CD4-positive, alpha-beta T cell treated with Interleukin-6 at 100 ng/mL for 8 hours (primary cell): ENCODE measurements at places on chromosomes 11 and 22.

DNA sequence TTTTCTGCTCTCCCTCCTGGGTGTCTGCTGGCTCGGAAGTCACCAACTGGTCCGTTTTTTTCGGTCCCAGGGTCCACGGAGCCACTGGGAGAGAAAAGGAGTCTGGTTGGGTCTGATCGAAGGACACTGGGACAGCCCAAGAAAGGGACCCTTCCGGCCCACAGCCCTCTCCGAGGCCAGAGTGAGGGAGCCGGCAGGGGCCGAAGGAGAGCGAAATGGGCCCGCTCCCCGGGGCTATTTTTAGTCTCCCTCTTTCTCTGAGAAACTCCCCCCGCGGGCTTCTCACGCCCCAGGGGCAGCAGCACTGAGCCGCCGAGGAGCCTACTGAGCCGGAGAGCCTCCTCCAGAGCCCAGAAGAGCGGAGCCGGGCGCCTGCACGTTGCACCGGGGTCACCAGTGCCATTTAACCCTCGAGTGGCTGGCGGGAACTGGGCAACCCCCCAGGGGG lies 1.9 kb downstream of the ESAM start:
- no peak for DNase-seq

GRCh38 chr11:64802370-64803157 lies 450 bp downstream of the MAP4K2 start:
- DNase-seq = peak; percentile 32

GRCh38 chr22:22026157-22026831 lies 43.7 kb upstream of the TOP3B start:
- no peak for DNase-seq

DNA sequence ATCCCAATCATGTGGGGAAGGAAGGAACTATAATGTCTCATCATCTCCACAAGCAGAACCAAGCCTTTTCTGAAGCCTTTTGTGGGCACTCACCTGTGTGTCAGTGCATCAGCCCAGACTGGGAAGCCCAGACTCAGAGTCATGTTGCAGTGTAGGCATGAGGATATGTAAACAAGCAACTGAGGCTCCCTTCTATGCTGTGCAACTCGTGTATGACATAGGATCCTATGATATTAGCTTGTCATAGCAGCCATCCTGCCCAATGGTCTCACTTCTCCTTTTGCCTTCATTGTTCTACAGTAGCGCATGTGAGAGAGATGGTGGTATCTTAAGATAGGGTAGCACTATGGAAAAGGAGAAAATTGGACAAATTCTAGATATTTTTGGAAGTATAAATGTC lies 103.4 kb upstream of the OLFML1 start:
- DNase-seq = no peak

DNA sequence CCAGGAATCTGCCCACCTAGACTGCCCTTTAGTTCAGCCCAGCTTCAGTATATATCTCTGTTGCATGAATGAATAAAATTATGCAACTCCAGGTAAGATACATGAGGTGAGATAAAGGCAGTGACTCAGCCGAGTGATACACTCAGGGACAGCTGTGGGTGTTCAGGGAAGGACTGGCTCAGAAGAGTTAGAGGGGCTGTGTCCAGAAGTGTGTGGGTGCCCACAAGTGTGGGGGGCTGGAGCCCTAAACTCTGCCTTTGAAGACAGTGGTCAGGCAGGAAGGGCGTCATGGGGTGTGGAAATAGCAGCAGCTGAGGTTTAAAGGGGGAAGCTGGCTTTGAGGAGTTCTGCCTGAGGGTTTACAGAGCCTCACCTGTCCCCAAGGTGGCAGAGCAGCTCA lies 8.3 kb downstream of the FTH1 start:
- DNase-seq = no peak

- no peak for DNase-seq
Measured at GRCh38 chr11:67632175-67632981, 2.6 kb upstream of the NUDT8 start.

- DNase-seq = no peak
Measured at GRCh38 chr11:109349276-109350080, 72.5 kb upstream of the C11orf87 start.

DNA sequence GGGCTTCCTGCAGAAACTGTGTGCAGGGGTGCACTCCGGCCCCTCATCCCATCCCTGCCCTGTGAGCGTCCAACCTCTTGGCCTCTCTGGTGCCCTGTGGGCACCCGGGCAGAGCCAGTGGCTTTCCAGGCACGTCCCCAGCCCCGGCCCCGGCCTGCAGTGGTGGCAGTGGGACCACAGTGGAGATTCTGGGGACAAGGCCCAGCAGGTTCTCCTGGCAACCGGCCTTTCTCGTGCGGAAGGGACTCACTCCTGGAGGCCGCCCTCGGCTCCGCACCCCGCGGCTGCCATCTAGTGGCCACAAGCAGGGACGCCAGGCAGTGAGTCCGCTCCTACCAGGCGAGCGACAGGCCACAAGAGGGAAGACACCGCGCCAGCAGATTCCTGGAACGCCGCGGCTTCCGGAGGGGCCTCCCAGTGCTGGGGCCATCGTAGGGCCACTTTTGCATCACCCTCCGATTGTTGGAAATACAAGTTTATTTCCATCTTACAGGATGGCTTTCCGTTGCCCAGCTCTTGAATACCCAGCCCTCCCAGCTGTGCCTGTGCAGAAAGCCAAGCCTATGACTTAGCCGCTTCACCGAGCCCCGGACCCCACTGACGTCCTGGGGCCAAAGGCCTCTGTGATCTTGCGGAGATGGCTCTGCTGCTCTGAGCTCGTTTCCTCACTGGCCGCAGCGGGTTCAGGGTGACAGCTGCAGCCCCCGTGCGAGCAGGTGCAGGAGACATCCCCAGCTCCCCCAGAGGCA lies 357.3 kb downstream of the CTTN start:
- peak; percentile 41 for DNase-seq

- no peak for DNase-seq
Measured at GRCh38 chr11:34626393-34626792, 5.5 kb downstream of the EHF start.

DNA sequence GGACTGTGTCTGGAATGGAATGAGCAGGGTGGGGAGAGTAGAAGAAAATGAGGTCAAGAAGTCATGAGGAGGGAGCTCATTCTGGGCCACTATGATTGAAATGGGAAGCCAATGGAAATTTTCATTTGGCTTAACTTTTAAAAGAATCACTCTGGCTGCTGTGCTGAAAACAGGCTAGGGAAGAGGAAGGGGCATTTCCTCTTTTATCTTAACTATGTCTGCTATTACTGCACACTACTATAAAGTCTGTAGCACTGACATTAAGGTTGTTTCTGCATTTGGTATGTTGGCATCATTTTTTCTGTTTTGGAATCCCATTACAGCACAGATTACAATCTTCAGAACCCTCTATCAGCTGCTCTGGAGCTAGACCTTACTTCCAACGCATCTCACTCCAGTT lies 8.2 kb downstream of the PATL1 start:
- no peak for DNase-seq

- no peak for DNase-seq
Measured at GRCh38 chr11:92625894-92626293, 343.6 kb upstream of the MTNR1B start.

GRCh38 chr11:117823946-117824420 lies 561 bp downstream of the FXYD2 start:
- no peak for DNase-seq

- no peak for DNase-seq
Measured at GRCh38 chr22:35884529-35884928, 144.1 kb downstream of the RBFOX2 start.

DNA sequence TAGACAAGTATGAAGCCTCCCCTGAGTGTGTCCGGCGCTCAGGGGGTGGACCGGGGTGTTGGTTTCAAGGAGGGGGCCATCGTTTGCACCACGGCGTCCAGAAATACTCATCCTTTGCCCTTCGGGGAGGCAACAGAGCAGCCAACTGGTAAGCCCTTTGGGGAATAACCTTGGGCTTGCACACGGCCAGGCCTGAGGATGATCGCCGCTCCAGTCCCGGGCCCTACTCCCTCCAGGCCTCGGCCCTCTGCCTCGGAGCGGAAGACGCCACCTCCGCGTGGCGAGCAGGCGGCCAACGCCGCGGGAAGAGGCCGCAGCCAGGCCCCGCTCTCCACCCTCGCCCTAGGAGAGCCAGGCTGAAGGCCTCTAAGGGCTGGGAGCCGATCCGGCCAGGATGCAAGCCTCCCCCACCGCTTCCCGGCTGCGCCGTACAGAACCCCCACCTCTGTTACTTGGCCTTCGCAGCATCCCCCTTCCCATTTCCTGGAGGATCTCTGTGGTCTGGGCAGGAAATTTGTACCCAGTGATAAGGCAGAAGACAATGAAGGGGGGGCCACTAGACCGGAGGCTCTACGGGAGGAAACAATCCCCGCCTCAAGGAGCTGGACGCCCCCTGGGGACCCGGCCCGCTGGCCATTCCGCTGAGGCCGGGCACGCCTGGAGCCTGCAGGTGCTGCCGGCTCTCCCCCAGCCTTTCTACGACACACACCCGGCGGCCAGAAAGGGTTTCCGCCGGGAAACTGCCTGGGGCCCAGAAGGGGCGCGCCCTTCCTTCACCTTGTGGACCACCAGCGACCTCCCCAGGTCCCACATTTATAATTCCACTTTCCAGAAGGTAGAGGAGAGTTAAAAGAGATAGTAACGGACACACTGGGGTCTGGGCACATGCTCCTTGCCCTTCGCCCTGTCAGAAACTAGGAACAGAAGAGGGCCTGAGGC lies 2.6 kb downstream of the ESAM start:
- DNase-seq = no peak

DNA sequence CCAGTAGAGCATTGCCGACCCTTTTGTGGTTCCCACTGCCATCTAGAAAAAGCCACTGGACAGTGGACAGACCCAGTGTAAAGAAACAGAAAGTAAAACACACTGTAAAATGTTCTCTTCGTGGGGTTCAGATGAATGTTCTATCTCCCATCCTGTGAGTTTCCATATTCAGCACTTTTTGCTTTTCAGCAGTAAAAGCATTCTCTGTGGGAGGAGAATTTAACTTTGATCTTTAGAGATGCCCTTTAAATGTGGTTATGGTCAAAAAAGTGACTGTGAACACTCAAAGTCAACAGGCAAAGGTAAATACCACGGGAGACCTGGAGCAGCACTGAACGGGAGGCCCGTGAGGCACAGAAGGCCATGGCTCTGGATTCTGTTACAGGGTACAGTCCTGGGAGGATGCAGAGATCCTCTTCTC lies 53.9 kb downstream of the FLI1 start:
- DNase-seq = no peak

GRCh38 chr22:45008751-45009605 lies 827 bp downstream of the PHF21B start:
- no peak for DNase-seq

- DNase-seq = no peak
Measured at GRCh38 chr22:26287382-26288225, 118.3 kb downstream of the SEZ6L start.

GRCh38 chr22:47839595-47840227 lies 1077.3 kb downstream of the TBC1D22A start:
- no peak for DNase-seq
